ENCODE measurements at places on chromosomes 7 and 10. TPM values are rescaled to one million over a fixed set of nuclear protein-coding genes. Genes with fewer than 3 reads are reported as not detected.
A peak's percentile ranks its signal among the peaks of the same experiment; 100 is the strongest.

ST8SIA6 gene
- total RNA-seq = not detected

KCNH2 gene
- 4.1 TPM for total RNA-seq

PRKAR1B gene
- total RNA-seq = 23.7 TPM

CYP2E1 gene
- 3.0 TPM for total RNA-seq

GPR26 gene
- total RNA-seq = 0.55 TPM

LRRC72 gene
- total RNA-seq = not detected

TDRD1 gene
- total RNA-seq = not detected

INMT gene
- not detected for total RNA-seq

WDR11 gene
- total RNA-seq = 56.7 TPM

IDI2 gene
- not detected for total RNA-seq

VOPP1 gene
- 118 TPM for total RNA-seq

VAX1 gene
- not detected for total RNA-seq

DNA sequence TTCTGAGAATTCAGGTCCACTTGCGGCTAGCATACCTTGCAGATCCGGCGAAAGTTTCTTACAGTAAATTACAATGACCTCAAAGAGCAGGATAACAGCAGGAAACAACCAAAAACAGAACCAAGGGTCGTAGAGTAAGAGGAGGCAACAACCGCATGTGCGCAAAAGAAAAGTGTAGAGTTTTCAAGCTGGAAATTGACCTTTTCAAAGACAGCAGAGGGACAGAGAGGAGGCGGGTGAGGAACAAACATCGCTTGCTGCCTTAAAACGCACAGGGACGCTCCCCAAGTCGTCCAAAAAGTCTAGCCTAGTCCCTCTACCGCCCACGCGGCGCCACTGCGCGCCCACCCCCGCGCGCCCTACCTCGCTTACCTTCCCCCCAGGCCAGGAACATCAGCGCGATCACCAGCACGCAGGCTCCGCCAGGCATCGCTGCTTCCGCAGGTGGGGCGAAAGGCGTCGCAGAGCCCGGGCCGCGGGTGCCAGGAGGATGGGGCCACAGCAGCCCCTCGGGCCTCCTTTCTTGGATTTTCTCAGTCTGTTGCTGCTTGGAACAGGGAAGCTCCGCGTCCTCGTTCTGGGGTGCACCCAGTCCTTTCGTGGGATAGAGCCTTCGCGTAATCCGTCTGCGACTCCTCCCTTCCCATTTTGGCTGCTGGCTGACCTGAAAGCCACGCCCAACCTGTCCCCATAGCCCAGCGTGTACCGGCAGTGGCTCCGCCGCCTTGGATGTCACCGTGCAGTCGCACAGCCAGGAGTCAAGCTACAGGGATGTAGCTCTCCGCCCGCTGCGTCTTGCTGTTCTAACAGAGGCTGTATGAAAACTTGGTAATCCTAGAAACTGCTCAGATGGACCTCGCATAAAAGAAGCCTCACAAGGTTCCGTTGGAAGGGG is at the start of gene VWDE:
Gene VWDE, minus strand, starts transcription at position 579 of the 895 bp plus-strand sequence. Its CDS starts 149 bp downstream, at position 430.
- no peak for DNase-seq

DNA sequence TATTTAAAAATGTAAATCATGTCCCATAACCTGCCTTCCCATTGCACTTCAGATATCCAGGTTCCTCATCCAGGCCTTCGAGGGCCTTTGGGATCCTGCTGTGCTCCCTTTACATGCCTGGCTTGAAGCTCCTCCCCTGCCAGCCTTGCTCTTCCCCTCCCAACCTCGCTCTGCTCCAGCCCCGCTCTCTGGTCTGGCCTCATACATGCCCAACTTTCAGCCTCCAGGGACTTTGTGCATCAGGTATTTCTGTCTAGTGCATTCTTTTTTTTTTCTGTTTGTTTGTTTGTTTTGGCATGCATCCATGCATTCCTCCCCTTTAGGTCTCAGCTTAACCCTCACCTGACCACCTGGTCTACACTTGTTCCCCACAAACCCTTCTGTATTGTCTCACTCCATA is 160.3 kb downstream of the SNX10 start:
- DNase-seq = no peak

DNA sequence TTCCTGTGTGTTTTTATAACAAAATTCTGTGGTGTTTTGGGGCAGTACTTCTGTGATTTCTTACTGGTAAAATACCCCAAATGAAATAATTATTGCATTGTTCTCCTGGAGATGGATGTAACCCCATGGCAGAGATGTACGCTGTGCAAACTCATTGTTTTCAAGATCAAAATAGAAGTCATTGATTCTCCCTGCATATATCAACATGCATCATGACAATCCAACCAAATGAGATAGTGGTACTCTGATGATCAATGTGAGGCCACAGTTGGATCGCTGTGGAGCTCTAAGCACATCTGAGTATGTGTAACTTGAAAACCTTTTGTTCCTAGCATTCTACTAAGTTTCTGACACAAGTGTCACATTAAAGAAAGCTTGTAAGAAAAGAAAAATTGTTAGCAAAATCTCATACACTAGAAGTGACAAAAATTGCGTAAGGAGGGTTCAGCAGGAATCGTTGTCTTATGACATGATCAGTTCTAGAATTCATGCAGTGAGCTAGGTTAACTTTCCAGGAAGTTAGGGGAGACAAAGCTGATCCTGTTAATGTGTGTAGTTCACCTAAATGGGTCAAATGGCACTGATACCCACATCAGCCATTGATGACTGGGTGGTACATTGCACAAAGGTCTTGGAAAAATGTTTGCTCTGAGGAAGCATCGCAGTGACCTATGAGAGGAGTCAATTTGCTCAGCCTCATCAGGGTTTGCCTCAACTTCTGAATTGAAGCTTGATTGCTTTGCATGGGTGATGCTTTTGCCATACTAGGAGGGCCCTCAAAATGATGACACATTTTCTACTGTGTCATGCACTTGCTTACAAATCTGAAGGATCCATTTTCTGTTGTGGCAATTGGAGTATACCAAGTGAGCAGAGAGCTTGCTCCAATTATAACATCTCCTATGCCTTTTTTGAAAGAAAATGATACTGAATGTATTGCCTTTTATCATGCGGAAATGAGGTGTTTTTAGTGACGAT is 145.1 kb downstream of the PLXDC2 start:
- DNase-seq = no peak

DNA sequence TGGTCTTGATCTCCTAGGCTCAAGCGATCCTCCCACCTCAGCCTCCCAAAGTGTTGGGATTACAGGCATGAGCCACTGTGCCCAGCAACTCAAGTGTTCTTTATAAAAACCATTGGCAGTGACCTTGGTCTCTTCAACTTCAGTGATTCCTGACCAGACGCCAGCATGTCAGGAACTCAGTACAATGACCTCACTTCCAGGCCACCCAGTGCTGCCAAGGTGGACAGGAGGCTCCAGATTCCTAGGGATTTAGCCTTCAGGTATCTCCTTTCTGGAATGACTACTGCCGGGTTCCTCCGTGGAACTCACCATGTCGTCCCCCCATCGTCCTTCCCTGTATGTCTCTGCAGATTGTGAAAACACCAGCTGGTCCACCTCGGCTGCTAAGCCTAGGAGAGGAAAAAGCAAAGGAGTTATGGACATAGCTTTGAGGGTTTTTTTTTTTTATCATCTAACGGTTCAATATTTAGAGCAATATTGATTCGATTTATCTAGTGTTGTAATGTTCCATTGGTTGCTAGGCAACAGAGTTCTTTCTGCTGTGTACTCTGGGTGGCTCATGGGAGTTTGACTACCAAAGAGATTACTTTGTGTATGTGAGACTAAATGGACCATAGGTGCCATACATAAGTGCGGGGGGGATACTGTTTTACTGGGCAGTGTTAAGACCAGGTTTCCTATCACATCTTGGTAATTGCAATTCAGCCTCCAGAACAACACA is 425.8 kb upstream of the AUTS2 start:
- no peak for DNase-seq

DNA sequence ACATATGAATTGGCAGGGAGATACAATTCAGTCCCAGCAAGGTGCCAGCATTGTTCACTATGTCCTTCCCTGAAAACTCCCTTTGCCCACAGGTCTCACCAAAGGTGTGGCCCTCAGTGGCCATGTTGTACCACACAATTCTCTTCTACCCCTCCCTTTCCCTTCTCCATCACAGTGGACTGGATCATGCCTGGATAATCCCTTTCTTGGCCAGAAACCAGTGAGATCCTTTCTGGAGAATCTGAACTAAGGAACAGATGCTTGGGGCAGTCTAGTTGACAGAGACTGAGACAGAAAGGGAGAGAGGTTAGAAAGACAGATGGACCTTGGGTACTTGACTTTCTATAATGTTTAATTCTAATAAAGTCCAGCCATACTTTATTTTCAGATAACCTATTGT is 9.5 kb downstream of the NMT2 start:
- no peak for DNase-seq

DNA sequence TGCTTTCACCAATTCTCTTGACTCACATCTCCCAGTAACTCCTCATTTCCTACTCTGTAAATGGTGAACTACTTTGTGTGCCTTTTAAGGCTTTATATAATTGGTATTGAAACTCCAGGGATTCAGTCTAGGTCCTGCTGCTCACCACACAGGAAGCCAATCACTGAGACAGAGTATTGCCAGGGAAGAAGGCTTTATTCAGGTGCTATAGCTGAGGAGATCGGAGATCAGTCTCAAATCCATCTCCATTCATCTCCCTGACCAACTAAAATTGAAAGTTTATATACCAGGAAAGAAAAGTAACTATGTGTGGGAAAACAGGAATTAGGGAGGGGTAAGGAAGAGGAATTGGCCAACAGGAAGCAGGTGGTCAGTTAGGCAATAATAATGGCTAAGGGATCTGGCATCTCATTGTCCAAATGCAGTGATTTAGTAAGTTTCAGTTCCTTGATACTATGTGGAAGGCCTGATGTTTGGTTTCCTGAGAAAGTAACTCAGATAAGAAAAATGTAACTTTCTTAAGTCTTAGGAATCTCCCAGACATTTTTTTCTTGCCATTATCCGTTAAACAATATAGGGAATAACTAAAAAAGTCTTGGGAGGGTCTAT is 10.2 kb upstream of the SDHAF3 start:
- DNase-seq = no peak

DNA sequence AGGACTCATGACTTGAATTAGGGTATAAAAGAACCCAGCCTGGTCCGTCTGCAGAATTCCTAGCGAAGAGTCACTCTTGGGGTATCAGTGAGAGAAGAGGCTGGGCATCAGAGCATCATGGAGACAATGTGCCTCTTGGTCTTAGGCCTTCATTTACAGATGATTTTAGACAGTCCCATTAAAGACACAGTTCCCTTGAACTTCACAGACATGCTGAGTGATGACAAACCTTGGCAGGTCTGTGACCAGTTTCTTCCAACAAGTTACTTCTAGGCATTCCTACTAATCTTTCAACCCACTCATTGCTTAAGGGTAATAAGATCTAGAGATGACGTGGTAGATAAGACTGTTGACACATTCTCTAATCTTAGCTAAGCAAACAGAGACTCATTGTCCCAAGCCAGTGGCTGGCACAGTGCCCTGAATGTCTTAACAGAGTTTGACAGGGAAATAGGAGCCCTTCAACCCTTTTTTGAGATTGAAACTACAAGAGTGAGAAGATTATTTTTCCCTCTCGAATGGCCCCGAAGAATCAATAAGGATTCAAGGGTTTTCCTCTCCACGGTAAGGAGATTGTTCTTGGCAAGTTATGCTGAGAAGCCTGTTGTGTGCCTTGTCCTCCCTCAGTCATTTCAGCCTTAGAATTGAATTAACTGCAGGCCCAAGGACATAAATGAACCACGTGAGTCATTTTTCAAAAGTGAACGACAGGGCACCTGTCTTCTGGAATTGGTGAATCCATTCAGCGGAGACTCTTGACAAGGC is 281.1 kb downstream of the CCDC3 start:
- DNase-seq = peak; percentile 94

DNA sequence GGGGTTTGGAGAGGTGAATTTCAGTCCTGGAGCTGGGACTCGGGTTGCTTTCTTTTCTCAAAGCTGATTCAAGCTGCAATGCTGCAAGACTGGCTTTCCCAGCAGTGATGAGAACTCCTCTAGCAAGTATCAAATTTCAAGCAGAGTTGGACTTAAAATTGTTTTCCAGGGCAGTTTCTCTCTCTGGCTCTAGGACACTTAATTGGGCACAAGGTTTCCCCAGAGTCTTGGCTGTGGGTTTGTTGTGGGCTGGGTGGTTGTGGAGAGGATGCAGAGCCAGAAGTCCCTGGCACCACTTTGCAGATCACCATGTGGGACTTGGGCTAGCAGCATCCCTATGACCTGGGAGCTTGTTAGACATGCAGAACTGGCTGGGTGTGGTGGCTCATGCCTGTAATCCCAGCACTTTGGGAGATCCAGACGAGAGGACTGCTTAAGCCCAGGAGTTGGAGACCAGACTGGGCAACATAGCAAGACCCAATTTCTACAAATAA is 16.8 kb downstream of the AKR1B15 start:
- no peak for DNase-seq

- DNase-seq = peak; percentile 80
Observed at GRCh38 chr10:78960316-78960800, 108.4 kb upstream of the ZMIZ1 start.

GRCh38 chr7:76191783-76192240 is 9.9 kb upstream of the SRRM3 start:
- no peak for DNase-seq

- no peak for DNase-seq
Observed at GRCh38 chr10:131149586-131149985, 161.9 kb downstream of the TCERG1L start.

- no peak for DNase-seq
Observed at GRCh38 chr10:73398024-73398423, 15.8 kb downstream of the ANXA7 start.

DNA sequence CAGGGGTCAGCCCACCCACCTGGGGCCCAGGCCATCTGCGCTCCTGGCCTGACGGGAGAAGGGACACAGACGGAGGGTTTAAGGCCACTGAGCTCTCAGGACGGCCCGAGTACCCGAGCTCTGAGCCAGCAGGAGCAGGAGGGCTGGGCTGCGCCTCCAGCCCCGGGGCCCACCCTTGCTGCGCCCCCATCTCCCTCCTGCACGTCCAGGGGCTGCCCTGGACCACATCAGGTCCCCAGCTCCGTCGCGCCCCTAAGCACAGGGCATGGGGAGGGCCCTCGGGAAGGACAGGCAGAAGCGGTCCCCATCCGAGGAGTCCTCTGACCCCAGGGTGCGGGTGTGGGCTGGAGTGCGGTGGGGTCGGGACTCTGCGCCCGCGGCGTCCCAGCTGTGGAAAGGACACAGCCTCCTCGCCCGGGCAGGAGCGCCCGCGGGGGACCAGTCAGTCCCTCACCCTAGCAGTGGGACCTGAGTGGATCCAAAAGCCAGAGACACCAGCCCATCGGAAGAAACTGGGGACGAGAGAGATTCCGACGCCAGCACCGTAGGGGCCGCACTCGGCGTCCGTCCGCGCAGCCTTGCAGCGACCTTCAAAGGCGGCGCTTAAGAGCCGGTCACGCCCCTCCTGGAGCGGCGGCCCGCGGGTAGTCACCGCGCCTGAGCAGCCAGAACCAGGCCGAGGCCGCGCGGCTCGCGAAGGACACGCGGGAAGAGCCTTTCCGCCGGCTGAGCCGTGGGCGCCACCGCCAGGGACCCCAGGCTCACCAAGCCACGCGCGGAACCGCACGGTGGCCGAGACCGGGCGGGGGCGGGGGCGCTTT is 15.9 kb downstream of the CAMK2B start:
- no peak for DNase-seq

GRCh38 chr10:109737626-109738025 is 185.7 kb downstream of the XPNPEP1 start:
- no peak for DNase-seq

GRCh38 chr10:60570272-60570865 is 180.7 kb upstream of the ANK3 start:
- no peak for DNase-seq
